ENCODE measurements at places on chromosomes 16 and 17.
A peak's percentile ranks its signal among the peaks of the same experiment; 100 is the strongest.

- DNase-seq, result no peak
These were observed 4.0 kb downstream of the TPSG1 start for GRCh38 chr16:1220841-1221627.

DNA sequence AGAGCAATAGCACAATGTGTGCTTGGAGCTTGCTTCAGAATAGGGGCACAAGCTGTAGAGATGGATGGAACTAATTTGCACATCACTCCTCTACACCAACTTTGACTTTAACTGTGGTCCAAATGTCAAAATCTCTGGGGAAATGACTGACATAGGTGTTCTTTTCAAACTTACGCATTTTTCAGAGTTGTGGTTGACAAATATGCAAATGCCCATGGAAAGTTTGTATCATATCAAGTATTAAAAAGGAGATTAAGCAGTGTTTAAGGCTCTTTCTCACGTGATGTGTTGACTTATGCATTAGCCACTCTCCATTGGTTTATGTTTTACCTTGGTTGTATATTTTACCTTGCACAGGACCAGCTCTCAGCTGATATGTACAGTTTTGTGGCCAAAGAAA is 77.1 kb downstream of the ELAC2 start:
- no peak for DNase-seq

GRCh38 chr17:58338454-58338840 is 9.9 kb upstream of the TSPOAP1 start:
- no peak for DNase-seq

- no peak for DNase-seq
These were observed 83.2 kb downstream of the NTN1 start for GRCh38 chr17:9104370-9105041.

GRCh38 chr17:75289832-75290337 is 652 bp upstream of the SLC25A19 start:
- DNase-seq, result peak; percentile 78

DNA sequence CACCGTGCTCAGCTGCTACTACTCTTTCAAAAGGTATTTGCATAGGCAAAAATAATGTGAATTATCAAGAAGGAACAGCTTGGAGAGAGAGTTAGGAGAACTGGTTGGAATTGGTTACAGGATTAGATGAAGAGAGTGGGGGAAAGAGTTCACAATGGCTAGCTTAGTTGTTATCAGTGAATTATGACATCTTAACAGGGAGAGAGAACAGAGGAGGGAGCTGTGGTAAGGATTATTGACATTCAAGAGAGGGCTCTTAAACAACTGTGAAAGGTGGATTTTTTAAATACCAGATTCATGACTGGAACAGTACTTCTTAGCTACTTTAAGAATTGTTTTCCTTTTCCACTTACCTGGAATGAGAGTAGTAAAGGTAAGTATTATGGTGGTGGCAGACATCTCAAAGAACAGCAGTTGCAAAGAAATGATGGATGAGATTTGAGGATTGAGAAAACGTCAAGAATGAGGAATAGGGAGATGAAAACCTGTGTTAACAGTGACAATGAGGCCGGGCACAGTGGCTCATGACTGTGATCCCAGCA is 43.9 kb upstream of the SLC5A11 start:
- no peak for DNase-seq

- no peak for DNase-seq
These were observed 484 bp upstream of the NUDT7 start for GRCh38 chr16:77721752-77722308.

DNA sequence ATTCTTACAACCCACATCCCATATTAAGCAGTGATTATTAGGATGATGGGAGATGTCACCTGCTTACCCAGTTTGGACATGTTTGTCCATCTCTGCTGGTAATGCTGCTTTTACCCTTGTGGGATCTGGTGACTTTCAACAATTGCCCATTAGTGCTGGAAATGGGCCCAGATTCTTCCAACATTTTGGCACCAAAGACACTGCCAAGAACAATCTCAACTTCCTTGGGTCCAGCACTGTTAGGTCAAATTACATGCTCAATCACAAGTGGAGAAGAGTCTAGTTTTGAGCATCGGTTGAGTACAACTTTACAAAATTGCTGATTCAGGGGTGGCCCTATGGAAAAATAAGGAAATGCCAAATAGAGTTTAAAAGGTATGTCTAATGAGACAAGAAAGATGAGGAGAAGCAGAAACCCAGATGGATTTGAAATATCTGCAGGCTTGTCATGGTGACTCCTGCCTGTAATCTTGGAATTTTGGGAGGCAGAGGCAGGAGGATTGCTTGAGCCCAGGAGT is 13.0 kb upstream of the ZFP3 start:
- no peak for DNase-seq

DNA sequence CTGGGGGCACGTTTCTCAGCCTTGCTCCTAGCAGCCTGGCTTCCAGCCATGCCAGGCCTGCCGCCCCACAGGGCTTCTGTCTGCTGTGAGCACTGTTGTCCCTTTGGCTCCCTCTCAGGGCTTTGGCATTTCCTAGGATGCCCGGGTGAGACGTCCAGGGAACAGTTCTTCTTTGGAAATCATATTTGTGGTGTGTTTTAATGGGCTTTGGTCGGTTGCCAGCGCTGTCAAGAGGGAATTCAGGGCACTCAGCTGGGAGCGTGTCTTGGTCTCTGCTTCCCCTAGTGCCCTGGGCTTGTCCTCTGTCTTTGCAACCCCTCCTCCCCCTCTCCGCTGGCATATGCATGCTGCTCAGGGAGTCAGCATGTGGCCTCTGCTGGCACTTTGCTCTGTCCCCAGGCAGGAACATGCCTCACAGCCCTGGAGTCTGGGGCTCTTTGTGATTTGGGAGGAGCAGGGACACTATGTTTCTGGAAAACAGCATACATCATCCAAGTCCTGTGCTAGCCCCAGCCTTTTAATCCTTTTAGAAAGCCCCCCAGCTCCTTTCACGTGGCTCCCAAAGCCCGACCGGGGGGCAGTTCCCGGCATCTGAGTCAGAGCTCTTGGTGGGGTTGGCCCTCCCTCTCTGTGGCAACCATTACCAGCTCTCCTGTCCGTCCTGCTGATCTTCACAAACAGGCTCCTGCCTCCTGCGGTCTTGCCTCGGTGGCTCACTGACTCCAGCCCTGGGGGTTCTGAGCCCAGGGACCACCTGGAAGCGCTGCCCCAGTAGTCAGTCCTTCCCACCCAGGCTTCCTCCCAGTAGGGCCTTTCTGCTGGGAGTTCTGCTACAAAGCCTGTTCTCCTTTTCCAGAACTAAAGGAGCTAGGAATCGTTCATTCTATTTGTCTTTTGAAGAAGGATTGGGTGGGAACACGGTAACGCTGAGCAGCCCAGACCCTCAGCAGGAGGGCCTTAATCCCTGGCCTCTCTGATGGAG is 26.7 kb downstream of the SAP30BP start:
- DNase-seq, result no peak

DNA sequence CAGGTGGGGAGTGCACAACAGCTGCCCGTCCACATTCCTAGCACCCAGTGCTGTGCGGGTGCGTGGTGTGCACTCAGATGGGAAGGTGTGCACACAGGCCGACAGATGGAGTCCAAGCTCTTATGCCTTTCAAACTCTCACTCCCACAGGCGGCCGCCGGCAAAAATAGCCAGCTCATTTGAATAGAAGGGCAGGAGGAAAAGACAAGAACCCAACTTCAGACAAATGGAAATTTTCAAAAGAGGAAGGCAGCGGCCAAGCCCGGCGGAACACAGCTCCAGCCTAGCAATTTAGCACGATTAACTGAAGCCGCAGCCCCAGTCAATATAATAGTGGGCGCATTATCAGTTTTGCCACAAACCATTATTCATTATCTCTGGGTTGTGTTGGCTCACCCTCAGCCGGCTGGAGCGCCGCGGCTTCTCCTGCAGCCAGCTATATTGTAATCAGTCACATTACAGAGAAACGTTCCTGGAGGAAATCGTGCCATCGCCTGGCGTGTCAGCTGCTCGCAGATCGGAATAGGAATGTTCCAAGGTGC is 103.9 kb upstream of the SEC14L1 start:
- no peak for DNase-seq

GRCh38 chr16:51540259-51540658 is 389.2 kb upstream of the SALL1 start:
- DNase-seq, result no peak

GRCh38 chr16:81447383-81448101 is 2.9 kb downstream of the CMIP start:
- DNase-seq, result no peak

DNA sequence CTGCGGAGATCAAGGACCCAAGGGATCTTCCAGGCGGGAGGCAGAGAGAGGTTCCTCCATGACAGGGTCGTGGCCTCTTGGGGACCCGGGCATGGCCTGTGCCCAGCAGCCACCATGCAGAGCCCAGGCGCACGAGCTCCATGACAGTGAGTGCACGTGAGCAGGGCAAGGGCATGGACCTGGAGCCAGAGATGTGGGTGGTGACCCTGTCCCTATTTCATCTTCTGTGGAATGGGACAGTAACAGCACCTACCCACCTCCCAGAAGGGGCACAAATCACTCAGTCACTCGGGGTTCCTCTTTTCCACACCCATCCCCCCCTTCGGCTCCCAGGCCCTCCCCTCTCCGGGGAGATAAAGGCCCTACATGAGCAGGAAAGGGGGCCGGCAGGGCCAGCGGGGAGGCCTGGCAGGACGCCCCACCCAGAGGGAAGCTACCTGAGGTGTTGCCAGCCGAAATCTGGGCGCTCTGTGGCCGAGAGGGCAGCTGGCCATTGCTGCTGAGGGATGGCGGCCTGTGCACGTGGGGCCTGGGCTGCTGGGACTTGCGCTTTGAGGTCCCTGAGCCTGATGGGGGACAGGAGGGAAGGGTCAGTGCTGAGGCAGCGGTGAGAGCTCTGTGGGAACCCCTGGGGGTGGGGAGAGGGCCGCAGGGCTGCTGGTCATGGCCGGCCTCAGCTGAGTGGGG is 10.4 kb downstream of the UBALD2 start:
- DNase-seq, result no peak

GRCh38 chr16:71249399-71249798 is 18.9 kb upstream of the HYDIN start:
- no peak for DNase-seq

GRCh38 chr17:3448059-3448665 is 14.5 kb upstream of the OR1E2 start:
- DNase-seq, result no peak

DNA sequence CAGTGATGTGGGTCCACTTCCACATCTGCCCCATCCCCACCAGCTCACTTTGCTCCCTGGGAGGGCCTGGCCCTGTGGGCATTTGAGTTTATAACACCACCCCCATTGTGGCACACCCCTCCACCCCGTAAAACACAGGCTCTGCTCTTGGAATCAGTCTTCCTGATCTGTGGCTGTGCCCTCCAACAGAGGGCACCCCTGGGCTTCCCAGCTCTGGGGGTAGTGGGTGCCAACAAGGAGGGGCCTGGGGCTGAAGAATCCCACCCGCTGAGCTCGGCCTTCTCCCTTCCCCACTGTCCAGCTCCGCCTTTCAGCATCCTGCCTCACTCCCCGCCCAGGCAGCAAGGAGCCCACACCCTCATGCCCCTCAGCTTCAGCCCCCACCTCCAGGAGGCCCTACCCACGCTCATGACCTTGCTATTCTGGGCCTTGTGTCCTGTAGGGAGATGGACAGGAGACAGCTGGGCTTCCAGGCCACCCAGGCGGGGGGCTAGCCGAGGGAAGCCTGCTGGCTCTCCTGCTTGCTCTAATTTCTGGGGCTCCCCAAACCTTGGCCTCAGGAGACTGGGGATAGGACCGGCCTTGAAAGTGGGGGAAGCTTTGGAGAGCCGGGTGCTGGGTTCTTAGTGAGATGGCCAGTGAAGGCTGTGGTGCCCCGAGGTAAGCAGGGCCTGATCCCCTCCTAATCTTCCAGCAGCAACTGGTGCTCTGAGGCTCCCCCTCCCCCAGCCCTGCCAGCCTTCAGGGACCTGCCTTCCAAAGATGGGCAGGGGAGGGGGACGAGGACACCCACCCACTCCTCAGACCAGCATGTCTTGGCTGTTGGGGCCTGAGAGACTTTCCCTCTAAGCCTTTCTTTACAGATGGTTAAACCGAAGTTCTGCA is 2.9 kb upstream of the ATP2A1 start:
- no peak for DNase-seq

- DNase-seq, result no peak
These were observed 529 bp upstream of the ASPA start for GRCh38 chr17:3475251-3475685.

GRCh38 chr17:13931111-13931526 is 138.2 kb upstream of the COX10 start:
- peak; percentile 65 for DNase-seq

GRCh38 chr16:77897129-77897437 is 108.7 kb downstream of the VAT1L start:
- no peak for DNase-seq

DNA sequence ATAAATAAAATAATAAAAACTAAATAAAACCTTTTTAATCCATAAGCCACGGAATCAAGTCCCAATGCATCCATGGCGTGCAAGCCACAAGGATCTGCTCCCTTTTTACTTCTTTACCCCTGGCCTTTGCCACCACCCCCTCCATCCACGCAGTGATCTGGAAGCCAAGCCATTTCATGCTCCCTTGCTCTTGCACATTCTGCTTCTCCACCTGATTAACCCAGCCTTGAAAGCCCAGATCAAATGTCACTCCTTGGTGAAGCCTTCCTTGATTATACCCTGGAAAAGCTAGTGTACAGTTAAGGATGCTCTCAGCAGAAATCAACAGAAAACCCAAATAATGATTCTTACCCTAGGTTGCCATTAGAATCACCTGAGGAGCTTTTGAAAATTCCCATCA is 9.9 kb downstream of the LRRC3C start:
- no peak for DNase-seq

- no peak for DNase-seq
These were observed 88.4 kb downstream of the FTO start for GRCh38 chr16:53792161-53792951.

- DNase-seq, result peak; percentile 10
These were observed 3.1 kb downstream of the EVI2A start for GRCh38 chr17:31318298-31318801.

- peak; percentile 21 for DNase-seq
These were observed 4.3 kb upstream of the APRT start for GRCh38 chr16:88815901-88816589.

GRCh38 chr17:17106756-17107155 is 64.5 kb downstream of the MPRIP start:
- DNase-seq, result no peak

GRCh38 chr17:45282683-45283644 is 21.1 kb upstream of the SPATA32 start:
- DNase-seq, result no peak

GRCh38 chr17:44187131-44187899 is 543 bp downstream of the TMUB2 start:
- DNase-seq, result no peak

- DNase-seq, result no peak
These were observed 125.1 kb downstream of the BANP start for GRCh38 chr16:88076211-88076931.

GRCh38 chr16:73000907-73001521 is 46.9 kb downstream of the ZFHX3 start:
- DNase-seq, result no peak

- no peak for DNase-seq
These were observed 520.9 kb upstream of the CDH5 start for GRCh38 chr16:65845466-65846209.

GRCh38 chr17:2062571-2063183 is 7.8 kb downstream of the HIC1 start:
- no peak for DNase-seq
